Iris pigment epithelial cell (primary cell): ENCODE measurements at places on chromosomes 3 and 15.

GRCh38 chr15:74041777-74042435, 40.4 kb downstream of the GOLGA6A start:
- no peak for DNase-seq

- no peak for DNase-seq
Measured at GRCh38 chr3:138938056-138938876, 8.7 kb downstream of the FOXL2 start.

- DNase-seq, result no peak
Measured at GRCh38 chr3:69379661-69380060, 6.2 kb downstream of the FRMD4B start.

DNA sequence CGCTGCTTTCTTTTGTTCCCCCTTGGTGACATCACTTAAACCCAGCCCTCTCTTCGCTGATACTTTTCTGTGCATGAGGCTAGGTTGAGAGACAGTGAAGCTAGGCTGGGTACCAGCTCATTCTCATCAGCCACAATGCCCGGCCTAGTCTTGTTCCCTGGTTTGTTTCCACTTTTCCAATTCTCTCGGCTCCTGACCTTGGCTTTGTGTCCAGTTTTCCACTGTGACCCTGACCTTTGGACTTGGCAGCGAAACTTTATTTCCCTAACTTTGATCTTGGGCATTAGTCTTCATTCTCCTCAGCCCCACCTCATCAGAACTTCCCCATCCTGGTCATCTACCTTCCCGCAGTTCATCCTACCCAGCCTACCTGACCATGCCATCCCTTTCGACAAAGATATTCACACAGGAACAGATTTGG, 908 bp upstream of the ADPGK start:
- DNase-seq, result no peak

DNA sequence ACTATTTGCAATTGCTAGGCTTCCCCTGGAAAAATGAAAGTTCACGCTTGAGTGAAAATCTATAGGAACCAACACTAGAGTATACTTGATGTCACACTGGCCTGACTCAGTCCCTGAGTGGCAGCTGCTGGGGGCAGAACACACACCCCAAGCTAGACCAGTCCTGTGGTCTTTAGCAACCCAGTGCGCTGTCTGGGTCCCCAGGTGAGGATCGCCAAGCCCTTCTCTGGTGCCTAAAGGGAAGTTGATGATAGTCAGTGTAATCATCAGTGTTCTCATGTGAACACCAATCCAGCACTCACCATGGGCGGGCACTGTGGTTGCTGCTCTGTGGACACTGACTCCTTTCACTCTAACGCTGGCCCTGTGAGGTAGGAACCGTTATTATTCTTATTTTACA, 11.2 kb downstream of the ALDH1A3 start:
- no peak for DNase-seq

DNA sequence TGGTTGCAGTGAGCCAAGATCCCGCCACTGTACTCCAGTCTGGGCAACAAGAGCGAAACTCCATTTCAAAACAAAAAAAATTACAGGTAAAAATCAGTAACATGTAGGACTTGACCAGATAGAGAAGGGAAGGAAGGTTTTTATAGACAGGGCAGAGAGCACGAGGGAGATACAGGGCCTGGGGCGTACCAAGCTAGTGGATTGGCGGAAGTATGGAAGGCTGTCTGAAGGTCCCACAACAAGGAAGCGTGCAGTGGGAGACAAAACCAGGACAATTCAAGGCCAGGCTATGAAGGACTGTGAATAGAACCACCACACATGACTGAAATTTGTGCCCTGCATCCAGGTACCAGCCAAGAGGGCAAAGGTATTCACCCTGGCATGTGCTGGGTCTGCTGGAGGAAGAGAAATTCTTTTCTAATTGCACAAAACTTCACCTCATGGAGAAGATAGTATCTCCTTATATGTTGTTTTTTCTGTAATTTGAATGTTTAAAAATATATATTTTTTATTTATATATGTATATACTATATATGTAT, 33.0 kb upstream of the BCL2A1 start:
- no peak for DNase-seq

DNA sequence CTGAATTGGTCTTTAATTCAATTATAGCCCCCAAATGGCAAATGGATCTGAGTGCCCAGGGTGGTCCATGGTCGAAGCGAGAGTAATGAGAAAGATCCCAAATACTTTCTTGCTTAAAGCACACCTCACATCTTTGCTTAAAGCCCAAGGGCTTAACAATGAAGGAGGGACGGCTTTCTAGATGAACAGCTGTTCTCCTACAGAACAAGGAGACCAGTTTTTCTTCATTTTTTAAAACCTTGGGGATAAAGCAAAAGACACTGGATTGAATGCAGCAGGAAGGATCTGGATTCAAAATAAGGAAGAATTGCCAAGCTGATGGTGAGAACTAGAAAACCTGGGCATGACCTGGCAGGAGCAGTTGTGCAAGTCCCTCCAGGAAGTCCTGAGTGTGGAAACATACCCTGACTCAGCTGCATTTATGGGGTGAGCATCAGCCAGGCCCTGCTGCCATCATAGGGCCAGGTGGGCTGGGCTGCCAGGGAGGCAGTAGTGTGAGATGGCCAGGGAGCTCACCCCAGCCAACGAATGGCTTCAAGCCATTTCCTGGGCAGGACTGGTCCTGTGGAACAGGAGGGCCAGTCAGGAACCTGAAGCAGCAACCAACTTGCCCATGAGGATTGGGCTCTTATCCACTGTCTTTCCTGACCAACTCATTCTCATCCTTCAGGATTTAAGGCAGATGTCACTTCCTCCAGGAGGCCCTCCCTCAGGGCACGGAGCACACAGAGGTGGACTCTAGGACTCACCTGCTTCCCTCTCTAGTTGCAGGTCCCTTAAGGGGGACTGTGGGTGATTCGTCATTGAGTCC, 18.4 kb upstream of the RHCG start:
- peak; percentile 15 for DNase-seq

- peak; percentile 56 for DNase-seq
Measured at GRCh38 chr15:30043211-30043655, 39.5 kb upstream of the GOLGA8J start.

- peak; percentile 86 for DNase-seq
Measured at GRCh38 chr3:95302044-95302443, 1239.2 kb downstream of the NSUN3 start.

GRCh38 chr15:61768131-61768530, 292.1 kb downstream of the VPS13C start:
- no peak for DNase-seq

- no peak for DNase-seq
Measured at GRCh38 chr15:39059917-39060316, 495.3 kb upstream of the RASGRP1 start.

DNA sequence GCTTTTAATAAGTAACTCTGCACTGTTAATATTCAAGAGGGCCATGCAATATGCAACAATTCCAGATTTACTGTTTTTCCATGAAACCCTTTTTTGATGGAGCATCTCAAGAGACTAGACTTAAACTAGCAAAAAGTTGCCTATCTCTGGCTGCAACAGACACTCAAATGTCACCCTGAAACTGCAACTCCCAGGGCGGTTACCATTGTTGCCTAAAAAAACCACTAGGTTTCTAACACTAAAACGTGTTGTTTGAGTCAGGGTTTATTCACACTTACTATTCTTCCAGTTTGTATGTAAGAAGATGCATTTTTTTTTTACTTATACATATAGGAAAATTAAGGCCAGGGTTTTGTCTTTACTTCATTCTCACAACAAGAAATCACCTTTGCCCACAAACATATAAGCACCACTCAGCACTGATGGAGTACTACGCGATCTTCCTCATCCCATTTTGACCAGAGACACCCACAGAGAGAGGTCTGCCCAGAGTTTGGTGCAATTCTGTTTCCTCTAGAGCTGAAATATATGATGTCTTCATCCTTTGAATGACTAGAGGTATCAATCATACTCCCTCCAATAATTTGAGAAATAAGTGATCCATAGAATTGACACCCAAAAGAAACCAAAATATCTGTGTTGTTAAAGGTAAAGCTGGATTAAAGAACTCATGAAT, 124.0 kb upstream of the SNTN start:
- no peak for DNase-seq

DNA sequence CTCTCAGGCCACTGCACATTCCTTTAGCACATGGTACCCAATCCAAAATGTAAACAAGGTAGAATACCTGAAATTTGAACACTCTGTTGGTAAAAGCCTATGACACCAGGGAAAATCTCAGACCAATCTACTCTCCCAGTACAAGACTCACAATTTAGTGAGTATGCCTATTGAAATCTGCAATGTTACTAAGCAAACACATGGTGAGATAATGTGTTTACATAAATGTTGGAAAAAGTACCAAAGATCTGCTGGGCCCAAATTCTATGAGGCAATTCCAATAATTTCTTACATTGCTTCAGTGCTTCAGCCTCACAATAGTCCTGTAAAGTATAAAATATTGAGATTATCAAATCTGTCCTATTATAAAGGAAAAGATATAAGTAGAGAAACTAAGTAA, 536.1 kb downstream of the PYDC2 start:
- DNase-seq, result no peak

- peak; percentile 40 for DNase-seq
Measured at GRCh38 chr15:56835718-56836171, 82.7 kb upstream of the TCF12 start.

DNA sequence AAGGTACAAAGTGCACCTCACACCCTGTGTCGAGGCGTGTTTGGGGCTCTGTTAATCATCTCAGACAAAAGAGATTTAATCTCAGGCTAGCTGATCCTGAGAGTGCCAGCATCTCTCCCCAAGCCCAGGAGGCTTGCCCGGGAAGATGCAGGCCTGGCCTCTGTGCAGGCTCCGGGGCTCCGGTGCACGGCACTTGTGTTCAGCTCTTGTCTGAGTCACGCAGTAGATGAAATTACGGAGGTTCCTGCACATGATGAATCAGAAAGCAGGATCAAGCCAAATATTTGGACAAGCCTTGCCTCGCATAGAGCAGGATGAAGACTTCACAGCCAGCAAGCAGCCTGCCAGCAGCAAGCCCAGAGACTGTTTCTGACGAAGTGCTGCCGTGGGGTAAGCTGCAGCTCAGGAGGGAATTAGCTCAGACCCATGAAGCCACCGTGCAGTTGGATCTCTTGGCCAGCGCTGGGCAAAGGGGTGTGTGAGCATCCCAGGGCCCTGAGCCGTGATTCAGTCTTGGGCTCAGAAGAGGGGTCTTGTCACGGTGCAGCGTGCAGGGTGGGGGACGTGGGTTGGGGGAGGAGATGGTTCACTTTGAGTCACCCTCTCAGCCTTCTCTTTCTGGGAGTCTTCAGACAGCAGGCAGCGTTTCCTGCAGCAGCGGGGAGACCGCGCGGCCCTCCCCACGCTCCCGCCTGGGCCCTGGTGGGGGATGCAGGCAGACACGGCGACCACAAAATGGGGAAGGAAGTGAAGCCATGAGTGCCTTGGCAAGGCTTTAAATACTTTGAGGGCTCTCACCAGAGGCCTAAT, 89.2 kb upstream of the MEF2A start:
- DNase-seq, result peak; percentile 99

- DNase-seq, result no peak
Measured at GRCh38 chr3:12907296-12907695, 65.9 kb upstream of the RPL32 start.

- DNase-seq, result no peak
Measured at GRCh38 chr3:128221328-128221727, 68.0 kb downstream of the EEFSEC start.

GRCh38 chr3:135918600-135918999, 46.9 kb upstream of the PPP2R3A start:
- DNase-seq, result peak; percentile 56

DNA sequence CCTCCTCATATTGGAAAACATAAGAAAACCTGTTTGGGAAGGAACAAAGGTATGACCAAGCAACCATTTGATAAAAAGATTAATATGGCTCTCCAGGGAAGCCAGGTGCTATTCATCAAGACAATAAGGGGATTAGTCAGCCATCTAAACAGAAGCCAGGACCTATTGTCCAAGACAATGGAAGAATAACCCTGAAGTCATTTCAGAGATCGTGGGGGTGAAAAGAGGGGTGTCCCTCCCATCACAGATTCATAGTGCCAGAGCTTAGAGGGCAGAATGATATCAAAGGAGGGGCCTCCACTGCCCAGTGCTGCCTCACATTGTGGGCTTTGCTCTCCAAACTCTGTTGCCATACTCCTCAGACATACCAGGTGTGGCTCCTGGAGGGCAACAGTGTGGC, 73.5 kb downstream of the DAPK2 start:
- no peak for DNase-seq

DNA sequence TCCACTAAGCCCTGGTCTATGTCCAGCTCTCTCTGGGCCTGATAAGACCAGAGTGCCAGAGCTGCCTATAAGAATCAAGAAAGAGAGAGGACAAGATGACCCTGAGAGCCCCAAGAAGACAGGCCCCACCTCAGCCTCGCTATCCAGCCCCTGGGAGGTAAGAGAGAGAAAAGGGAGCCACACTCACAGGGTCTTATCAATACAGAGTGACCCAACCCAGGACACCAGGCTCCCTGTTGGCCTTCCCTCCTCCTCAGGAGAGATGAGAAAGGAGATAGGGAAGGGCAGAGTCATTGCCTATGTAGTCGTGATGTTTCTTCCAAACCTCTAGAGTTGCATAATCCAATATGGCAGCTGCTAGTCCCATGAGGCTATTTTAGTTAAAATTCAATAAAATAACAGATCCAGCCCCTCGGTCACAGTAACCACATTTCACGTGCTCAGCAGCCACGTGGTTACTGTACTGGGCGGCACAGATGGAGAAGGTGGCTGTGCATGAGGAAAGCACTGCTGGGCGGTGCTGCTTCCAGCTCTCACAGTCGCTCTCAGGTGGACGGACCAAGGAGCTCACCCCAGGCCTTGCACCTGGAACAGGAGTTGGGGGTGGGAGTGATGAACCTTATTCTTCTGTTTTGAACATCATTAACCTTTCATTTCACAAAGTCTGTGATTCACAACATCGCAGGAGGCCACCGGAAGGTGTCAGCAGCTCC, 525.8 kb downstream of the SHQ1 start:
- DNase-seq, result no peak

DNA sequence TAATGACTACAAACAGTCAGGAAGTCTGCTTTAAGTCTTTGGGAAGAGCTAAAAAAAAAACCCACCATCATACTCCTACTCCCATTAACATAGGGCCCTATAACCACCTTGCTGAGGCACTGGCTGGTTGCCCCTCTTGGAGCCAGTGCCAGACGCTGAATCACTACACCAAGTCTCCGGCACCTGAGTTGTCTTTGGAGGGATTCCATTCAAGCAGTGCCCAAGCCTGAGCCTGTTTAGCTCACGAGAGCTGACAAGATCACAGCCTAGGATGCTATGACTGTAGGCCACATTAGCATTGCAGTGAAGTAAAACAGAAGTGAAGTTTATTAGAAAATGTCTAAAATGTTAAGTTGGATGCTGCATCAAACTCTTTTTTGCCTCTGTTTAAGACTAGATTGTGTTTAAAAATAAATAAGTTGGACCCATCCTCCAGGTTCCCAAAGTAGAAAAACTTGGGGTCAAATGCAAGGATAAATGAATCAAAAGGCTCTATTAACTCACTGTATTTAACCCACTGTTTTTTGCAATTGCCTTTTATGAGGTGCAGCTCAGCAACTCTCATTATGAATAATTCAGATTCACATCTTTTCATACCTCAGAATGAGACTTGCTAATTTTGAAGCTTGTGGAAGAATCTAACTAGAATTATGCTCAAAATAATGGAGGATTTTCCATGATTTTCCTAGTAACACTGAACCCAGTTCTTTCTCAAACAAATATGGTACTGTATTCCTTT, 461.9 kb downstream of the FOXP1 start:
- DNase-seq, result no peak
